NAMALWA (cell line): ENCODE measurements at places on chromosomes 1 and 21.

DNA sequence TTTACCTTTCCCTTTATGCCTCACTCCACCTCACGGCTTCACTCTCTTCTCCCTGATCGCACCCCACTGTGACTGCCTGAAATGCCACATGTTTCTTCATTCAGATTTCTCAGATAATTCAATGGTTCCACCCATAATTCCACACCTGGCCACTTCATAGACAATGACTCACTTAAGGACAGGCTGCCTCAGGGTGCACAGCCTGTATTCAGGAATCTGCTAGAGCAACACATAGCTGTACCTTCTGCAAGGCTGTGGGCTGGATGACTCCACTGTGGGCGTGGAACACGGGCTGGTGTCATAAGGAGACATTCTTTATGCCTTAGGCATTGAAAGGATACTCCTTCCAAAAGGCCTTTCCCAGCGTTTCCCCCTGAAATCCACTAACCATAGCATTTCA, 36.1 kb downstream of the L1TD1 start:
- DNase-seq: no peak

- DNase-seq: no peak
Observed at GRCh38 chr1:20255666-20256065, 35.0 kb upstream of the VWA5B1 start.

DNA sequence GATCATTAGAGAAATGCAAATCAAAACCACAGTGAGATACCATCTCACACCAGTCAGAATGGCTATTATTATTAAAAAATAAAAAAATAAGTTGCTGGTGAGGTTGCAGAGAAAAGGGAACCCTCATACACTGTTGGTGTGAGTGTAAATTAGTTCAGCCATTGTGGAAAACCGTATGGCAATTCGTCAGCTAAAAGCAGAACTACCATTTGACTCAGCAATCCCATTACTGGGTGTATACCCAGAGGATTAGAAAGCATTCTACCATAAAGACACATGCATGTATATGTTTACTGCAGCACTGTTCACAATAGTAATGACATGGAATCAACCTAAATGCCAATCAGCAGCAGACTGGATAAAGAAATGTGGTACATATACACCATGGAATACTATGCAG, 42.2 kb downstream of the GIPC2 start:
- no peak for DNase-seq

DNA sequence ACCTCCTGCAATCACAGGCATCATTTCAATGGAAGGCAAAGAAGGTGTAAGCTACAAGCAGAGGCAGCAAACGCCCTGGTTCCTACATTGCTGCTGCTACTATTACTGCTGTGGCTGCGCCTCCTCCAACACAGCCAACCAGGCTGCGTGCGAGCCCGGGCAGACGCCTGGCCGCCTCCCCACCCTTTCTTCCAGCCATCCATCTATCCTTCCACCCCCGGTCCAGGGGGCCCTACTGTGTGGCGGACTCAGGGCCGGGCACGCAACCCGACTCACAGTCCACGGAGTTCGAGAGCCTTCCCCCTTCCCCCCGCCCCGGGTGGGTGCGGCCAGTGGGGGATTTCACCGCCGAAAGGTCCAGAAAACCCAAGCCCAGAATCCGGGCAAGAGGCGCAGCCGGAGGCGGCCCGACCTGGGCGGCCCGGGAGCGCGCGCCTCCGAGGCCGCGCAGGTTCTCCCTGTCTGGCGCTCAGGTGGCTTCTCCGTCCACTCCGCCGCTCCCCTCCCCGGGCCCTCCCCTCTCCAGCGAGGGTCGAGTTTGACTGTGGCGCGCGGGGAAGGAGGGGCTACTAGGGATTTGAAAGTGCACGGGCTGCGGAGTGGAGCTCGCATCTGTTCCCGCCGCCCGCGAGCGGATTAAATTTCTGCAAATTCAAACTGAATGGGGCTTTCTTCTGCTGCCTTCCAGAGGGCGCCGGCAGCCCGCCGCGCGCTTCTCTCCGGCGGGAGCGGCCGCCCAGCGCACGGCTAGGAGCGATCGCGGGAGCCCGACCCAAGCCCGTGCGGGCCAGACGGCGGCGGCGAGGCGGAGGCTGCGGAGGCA, at the start of gene HUNK:
HUNK (plus strand) TSS at position 569 of the 823 bp plus-strand sequence. CDS start 655 bp downstream, outside the sequence.
- peak; percentile 17 for DNase-seq

DNA sequence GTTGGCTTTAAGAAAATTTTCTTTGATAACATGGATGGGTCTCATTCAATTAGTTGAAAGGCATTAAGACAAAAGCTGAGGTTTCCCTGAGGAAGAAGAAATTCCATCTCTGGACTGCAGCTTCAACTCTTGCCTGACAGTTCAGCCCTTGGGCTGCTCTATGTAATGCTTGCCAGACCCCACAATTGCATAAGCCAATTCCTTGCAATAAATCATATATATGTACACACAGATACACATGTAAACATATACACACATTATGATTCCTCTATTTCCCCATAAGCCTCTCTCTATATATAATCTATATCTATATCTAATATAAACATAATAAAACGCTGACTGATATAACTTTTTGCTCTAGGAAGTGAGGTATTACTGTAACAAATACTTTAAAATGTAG, 301.5 kb upstream of the PRMT6 start:
- DNase-seq: no peak

DNA sequence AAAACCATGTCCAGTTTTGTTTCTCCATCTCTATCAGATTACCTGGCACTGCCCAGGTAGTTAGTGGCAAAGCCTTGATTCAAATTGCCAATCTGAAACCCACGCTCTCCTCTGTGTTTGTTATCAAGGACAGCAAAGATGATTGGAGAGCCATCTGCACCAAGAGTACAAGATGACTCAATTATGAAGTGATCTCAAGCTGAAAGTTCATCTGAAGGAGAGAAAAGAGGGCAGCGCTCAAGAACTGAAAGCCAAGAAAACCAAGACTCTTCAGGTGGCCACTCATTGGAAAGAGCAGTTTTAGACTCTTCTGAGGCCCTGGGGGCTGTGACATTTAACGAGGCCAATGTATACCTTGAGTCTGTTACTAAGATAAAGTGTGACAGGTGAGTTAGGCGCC, 13.8 kb downstream of the RXRG start:
- DNase-seq: no peak

- no peak for DNase-seq
Observed at GRCh38 chr1:202665417-202665816, 44.8 kb downstream of the SYT2 start.

GRCh38 chr1:10591010-10591409, 116.3 kb downstream of the PEX14 start:
- DNase-seq: no peak

- DNase-seq: no peak
Observed at GRCh38 chr1:53893999-53894636, at the start of gene DIO1. Gene DIO1 (plus strand): TSS chr1:53894187. CDS start chr1:53894211, 24 bp downstream.

- DNase-seq: no peak
Observed at GRCh38 chr1:44798481-44799365, 1.5 kb upstream of the PLK3 start.

GRCh38 chr1:213381572-213382084, 330.6 kb downstream of the RPS6KC1 start:
- DNase-seq: no peak

DNA sequence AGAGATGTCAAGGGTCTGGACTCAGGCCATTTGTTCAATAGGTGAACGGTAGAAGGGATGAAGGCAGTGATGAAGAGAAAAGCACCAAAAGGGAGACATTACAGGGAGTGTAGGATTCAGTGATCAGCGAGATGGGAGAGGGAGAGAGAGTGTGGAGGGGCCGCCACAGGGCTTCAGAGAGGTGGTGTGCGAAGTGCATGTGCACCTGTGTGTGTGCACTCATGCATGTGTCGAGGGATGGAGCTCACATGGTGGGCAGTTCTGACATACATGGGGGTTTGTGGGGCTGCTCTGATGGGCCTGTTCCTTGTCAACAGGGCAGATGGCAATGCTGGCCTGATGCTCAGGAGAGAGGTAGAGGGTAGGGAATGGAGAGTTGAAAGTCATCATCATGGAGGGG, 11.4 kb upstream of the KCNA2 start:
- no peak for DNase-seq

- DNase-seq: no peak
Observed at GRCh38 chr1:26280333-26281042, 602 bp downstream of the SH3BGRL3 start.

GRCh38 chr1:75980972-75981897, 49.0 kb upstream of the ASB17 start:
- DNase-seq: no peak

GRCh38 chr1:59415881-59416280, 119.0 kb downstream of the FGGY start:
- no peak for DNase-seq

GRCh38 chr1:44256762-44257554, 43.7 kb downstream of the DMAP1 start:
- no peak for DNase-seq

- no peak for DNase-seq
Observed at GRCh38 chr1:234629026-234629425, 19.0 kb upstream of the IRF2BP2 start.

- no peak for DNase-seq
Observed at GRCh38 chr1:216456682-216457081, 33.4 kb upstream of the USH2A start.

DNA sequence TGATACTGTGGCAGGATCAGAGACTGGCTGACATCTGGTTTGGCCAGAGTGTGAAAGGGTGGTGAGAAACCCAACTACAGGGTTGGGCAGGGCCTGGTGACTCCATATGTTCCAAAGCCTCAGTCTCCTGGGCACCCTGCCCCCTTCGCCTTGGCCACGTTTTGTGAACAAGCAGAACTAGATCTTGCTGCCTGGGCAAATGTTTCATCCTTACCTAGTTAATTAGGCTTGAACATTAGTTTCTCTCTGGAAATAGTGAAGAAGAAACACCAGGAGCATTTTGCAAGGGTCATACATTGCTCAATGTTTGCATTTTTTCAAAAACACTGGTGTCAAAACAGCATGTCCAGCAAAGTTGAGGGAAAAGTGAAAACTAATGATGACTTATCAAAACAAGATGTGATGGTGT, 60.5 kb downstream of the MAP3K7CL start:
- DNase-seq: no peak

DNA sequence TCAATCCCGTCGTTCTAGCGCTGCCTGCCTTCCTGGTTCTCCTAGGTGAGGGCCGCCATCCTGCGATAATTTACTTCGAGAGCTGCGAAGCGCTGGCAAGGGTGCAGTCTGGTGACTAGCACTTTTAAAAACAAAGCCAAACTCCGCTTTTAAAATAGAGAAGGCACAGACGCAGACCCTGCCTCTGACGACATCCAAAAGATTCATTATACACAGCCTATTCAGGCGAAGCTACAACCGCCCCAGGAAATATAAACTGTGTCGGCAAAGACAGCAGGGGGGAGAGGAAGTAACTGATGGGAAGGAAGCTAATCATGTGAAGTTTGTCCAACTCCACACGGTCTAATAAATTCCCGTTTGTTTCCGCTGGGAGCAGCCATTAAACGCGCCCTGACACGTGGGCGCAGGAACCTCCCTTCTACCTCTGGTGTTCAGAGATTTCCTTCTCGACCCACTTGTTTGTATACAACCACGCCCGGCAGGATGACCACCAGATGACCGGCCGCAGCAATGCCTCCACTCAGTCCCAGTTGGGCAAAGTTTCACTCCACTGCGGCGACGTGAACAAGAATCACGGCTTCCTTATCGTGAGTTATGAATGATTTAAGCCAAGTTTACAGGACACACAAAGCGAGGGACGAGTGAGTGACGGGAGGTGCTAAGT, 1.3 kb downstream of the GNG12 start:
- DNase-seq: peak; percentile 38

GRCh38 chr1:233730809-233731208, 116.9 kb downstream of the KCNK1 start:
- peak; percentile 3 for DNase-seq
